ENCODE measurements at places on chromosomes 6 and 20. TPM values are rescaled to one million over a fixed set of nuclear protein-coding genes. Genes with fewer than 3 reads are reported as not detected.
A peak's percentile ranks its signal among the peaks of the same experiment; 100 is the strongest.

TRDN gene
- total RNA-seq = not detected

CENPW gene
- total RNA-seq = not detected

DNA sequence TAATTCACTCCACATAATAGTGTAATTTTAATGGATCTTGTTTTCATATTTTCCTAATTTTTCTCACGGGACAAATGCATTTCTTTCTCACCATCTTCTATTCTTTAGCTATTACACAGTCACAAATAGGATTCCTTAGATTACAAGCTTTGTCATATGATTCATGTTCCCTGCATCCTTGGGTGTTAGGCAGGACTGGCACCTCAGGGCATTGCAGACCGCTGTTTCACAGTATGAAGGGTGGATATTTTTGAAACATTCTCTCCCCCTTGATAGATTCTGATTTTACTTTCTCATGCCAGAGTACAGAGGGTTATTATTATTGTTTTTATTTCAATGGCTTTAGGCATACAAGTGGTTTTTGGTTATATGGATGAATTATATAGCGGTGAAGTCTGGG, 602.5 kb downstream of the PHF3 start:
- H3K27me3 ChIP-seq = no peaks in the 10 kb centered on the region
- no peak overlapping the region for H3K4me3 ChIP-seq

- peaks cover 4% of the 10 kb centered on the region for H3K4me1 ChIP-seq
- peak overlapping the region; percentile 99 for H3K4me3 ChIP-seq
- H3K27me3 ChIP-seq = no peaks in the 10 kb centered on the region
- peak overlapping the region; percentile 99 for H3K27ac ChIP-seq
- peak; percentile 33 for DNase-seq
Measured at GRCh38 chr6:87701344-87701675, 723 bp downstream of the AKIRIN2 start.

DNA sequence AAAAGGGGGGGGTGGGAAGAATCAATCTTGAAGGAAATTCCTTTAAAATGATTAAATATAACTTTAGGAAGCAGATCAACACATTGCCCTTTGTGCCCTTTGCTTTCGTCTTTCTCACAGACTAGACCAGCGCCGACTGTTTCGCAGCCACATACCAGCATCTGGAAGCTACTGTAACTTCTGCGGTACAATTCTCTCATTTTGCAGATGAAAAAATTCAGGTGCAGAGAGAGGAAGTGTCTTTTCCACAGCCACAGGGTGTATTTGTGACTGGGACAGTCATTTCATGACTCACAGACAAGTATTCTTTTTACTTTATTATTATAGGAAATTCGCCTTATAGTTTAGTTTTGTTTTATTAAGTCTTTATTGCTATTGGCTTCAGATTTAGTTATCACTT, 84.2 kb downstream of the UST start:
- DNase-seq = no peak
- peaks cover 19% of the 10 kb centered on the region for H3K4me1 ChIP-seq
- no peaks in the 10 kb centered on the region for H3K27me3 ChIP-seq
- no peak overlapping the region for H3K27ac ChIP-seq
- no peaks in the 10 kb centered on the region for H3K36me3 ChIP-seq

All from thyroid gland (tissue), 4 donors.